ENCODE measurements at places on chromosomes 6 and 20.

DNA sequence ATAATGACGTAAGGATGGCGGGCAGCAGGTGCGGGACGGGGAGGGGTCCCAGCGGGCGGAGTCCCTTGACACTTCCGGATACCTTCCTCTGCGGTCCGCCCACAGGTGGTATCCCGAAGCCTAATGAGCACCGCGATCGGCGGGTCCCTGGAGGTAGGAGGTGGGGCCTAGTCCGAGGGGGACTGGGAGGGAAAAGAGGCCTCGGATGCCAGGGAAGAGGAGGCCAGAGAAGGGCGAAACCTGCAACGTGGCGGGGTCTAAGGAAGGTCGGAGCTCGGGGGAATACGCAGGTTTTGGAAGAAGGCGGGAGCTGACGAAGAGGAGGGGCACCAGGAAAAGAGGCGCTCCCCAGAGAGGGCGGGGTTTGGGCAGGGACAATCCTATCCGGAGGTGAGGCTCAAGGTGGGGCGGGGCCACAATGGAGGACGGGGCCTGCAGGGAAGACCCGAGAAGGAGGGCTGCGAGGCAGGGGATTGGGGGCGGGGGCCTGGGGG, 3.7 kb downstream of the PRSS16 start:
- no peak for DNase-seq

DNA sequence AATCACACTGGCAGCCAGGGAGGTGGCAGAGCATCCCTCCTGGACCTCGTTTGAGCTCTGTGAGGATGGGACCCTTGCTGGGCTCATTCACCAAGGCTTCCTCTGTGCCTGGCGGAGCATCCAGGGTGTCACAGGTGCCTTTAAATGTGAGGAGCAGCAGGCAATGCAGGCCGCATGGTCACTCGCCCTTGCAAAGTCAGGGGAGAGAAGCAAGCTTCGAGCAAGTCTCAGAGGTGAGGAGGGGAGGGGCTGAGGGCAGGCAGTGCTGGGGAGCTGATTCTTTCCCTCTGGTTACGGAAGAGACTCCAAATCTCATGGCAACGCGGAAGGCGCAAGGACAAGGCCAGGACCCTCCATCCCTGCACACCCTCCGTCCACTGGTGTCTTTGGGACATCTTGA, 182.7 kb upstream of the PMEPA1 start:
- DNase-seq, result no peak

GRCh38 chr20:7155282-7155681, 387.8 kb downstream of the BMP2 start:
- no peak for DNase-seq

DNA sequence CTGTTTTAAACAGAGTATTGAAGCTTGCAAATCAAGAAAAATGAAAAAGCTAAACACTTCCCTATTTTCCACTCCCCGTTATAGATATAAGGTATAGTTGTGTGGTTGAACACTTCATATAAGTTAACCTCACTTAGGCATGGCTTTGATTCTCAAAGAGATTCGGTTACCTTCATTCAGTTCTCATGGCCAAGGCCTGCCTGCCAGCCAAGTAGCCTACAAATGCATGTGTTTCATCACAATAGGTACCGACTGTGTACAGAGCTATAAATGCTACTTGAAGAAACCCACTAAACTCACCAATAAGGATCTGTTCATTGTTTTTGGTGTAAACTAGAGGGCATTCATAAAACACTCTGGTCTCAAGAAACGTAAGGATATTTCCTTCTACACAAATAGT, 27.8 kb downstream of the PM20D2 start:
- DNase-seq, result no peak

GRCh38 chr6:56850626-56851025, 104.3 kb upstream of the BEND6 start:
- no peak for DNase-seq

GRCh38 chr20:48794360-48794759, 33.4 kb downstream of the PREX1 start:
- no peak for DNase-seq

- no peak for DNase-seq
These were observed 196.5 kb downstream of the BACH2 start for GRCh38 chr6:90100059-90100665.

DNA sequence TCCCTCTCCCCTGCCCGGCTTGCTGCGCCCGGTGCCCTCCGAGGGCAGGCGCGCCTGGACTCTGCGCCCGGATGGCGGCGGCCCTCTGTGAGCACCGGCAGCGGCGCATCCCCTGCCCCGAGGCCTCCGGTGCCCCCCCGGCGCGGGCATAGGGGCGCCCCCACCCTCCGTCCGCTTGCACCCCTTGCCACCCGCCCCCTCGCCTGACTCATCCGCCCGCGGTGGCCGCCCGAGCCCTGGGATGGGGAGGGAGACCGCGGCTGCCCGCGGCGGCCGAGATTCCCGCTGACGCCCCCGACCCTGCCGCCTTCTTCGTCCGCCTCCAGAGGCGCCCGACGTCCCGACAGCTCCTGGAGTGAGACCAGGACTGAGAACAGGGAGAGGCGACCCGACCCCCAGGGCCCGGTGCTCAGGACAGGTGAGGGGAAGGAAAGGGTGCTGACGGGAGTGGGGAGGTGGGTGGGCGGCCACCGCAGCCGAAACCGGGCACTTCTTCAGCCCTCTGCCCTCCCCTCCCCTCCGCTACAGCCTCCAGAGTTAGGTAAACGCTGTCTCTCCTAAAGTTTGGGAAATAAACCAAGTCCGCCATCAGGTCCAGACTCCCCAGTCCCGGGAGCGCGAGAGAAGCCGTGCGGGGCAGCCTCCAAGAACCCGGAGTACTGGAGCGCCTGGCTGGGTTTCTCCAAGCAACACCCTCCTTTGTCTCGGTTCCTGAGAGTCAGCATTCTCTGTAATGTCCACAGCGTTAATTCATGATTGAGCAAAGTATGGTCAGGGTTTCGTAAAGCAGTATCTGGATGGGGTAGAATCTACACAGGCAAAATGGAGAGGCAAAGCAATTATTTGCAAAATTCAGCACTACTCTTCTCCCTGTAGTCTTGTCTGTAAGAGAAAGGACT, 539 bp downstream of the TMEM200A start:
- peak; percentile 11 for DNase-seq

DNA sequence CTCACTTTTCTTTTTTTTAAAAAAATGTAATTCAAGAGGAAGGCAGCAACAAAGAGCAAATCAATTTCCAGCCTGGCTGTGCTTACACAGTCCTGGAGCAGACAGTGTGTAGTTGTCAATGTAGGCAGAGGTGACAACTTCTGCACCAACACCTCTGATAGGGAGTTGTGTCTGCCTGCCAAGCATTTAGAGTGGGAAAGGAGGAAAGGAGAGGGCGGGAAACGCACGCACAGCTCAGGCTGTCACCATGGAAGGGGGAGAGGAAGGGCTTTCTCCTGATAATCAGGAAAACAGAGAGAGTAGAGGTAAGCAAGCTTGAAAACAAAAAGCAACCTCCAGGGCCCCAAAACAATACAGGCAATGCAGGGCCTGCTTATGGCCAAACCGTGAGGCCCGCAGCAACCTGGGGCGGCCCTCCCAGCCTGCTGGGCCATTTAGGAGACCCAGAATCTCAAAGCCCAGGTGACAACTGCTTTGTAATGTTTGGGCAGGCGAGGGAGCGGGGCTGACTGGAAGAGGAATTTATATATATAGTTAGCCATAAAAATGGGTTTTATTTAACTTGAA, 41.5 kb upstream of the GFOD1 start:
- DNase-seq, result no peak

DNA sequence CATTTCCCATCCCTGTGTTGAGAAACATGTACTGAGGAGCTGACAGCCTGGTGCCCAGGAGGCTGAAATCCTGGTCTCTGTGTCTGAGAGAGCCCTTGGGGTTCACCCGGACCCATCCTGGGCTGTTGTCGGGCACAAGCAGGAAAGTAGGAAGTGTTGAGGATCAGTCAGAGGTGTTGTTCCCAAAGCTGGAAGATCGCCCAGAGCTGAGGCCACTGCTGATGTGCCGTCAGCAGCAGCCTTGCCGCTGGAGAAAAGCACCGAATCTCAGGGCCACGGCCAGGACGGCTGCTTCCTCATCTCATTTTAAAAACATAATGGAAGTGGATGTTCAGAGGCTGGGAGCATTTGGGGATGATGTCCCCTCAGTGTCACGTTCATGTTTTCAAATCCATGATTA, 218.5 kb downstream of the UST start:
- DNase-seq, result no peak

- DNase-seq, result no peak
These were observed 3.6 kb downstream of the TBCC start for GRCh38 chr6:42742116-42742894.

DNA sequence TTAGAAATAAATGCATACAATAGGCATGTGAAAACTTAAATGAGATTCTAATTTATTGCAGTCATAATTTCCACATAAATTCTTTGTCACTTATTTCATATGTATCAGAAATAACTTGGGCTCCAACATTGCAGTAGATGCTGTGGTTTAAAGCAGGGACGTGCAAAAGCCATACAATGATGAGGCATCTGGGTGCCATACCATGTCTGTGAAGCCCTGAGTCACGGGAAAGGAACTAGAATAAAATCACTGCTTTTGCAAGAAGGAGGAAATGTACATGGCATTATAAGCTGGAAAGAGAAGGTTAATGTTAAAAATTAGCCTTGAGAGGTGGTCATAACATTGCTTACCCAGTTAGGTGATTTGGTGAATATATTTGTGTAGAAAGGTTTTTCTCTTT, 180.4 kb downstream of the SASH1 start:
- no peak for DNase-seq

DNA sequence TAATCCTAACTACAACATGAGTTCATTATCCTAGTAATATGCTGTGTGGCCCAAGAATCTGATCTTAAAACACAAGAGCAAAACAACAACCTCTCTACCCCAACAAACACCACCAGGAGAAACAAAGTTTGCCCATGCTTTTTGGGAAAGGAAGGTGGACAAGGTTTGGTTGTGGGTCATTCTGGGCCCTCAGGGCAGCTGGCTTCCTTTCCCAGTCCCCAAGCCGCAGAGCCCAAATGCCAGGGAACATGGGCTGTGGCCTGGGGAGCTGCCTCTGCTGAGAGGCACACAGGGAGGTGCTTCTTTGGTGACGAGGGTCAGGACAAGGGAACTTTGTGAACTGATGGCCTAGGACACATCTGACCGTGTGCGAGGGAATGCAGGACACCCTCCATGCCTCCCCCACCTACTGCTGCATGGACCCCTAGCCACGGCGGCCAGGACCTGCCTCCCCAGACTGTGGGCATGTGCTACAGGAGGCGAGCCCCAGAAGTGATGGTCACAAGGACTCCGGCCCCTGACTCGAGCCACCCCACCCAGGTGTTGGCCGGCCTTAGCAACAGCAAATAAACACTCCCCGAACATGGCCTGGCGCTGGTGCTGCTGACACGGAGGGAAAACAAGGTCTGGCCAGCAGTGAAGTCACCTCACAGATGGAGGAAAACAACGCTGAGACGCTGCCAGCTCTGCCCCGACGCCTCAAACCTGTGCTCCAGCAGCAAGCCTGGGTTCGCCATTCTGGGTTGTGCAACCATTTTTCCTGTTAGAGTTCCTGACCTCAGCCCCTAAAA, 55.6 kb downstream of the RRBP1 start:
- no peak for DNase-seq

- DNase-seq, result no peak
These were observed 66.5 kb upstream of the IER3 start for GRCh38 chr6:30810813-30811339.

DNA sequence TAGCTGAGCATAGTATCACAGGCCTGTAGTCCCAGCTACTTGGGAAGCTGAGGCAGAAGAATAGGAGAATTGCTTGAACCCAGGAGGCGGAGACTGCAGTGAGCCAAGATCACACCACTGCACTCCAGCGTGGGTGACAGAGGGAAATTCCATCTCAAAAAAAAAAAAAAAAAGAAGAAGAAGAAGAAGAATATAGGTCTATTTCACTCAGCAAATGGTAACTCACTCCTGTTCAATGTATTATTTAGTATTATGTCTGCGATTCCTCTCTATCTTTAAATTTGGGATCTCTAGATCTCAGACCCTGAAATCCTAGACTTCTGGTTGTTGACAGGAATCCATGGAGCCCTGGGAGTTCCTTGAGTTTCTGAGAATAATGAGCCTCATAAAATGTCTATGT, 98.6 kb downstream of the HFE start:
- DNase-seq, result no peak

DNA sequence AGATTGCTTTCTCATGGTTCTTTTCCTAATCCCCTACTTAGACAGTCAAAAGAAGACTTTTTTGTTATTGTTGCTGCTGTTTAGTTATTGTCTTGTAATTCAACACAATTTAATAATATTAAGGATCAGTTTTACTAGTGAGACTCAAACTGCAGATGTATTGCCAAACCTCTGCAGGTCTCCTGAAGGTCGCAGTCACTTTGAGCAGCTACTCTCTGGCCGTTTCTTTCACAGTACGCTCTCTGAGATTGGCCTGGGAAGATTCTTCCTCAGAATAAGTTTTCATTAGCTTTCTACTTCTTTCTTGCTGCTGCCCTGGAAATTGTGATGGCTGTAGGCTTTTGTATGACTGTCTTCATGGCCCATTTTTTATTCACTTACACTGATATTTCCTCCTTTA, 930.8 kb downstream of the QKI start:
- DNase-seq, result no peak

GRCh38 chr6:21067521-21067920, 526.0 kb upstream of the SOX4 start:
- no peak for DNase-seq

DNA sequence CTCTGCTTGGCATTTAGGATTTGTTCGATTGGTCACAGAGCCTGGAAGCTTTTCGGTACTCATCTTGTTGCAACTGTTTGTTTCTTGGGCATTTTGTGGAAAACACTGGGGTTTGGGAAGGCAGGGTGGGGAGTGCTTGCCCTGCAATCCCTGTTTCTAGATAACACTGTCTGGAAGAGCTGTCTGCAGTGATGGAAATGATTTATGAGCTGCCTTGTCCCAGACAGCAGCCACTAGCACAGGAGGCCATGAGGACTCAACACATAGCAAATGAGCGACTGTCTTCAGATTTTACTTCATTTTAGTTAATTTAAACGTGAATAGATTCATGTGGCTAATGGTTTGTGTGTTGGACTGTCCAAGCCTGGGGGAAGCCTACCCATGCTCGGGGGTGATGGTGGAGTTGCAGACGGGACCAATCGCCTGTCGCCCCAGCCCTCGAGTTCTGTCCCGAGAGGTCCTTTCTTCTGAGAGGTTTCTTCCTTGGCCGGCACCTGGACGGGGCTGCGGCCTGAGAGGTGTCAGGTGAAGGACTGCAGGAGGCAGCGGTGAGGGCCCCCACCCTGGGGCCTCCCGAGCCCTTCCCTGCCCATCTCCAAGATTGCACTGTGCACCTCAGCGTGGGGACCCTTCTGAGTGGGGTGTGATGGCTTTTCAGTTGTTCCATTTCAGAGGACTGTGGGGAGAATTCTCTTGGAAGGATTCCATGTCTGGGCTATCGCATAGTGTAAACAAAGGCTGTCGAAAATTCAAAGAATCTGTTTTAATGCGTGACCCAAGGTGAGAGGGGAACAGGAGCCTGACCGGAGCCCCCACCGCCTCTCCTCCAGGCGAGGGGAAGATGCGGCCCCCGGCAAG, 55.4 kb downstream of the SMOC2 start:
- no peak for DNase-seq

Data from inflammatory macrophage (primary cell).